ENCODE measurements at places on chromosomes 7 and 10. TPM values are rescaled to one million over a fixed set of nuclear protein-coding genes. Genes with fewer than 3 reads are reported as not detected.

Gene RAB11FIP2
- total RNA-seq: 13.4 TPM

Gene MYL7
- total RNA-seq: 17,339 TPM

DNA sequence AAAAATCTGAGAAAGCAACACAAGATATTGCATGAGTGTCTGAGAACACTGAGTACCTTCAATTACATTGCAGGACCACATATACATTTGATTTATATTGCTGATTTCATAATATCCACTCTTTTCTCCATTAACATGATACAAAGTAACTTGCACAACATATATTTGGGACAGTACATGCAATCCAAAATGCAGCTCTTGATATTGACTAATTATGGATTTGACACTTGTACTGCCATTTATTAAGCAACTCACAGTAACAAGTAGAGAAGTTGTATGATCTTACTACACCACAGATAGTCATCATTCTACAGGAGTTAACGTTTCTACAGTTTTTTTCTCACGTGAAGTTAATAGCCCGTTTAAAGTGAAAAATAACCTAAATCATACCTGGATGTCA is 46.7 kb downstream of the USP6NL start:
- no peak for DNase-seq
- H3K27ac ChIP-seq: no peak overlapping the region
- H3K27me3 ChIP-seq: no peaks in the 10 kb centered on the region
- H3K4me3 ChIP-seq: no peak overlapping the region

Gene CYP2C19
- not detected for total RNA-seq

Gene OGA
- 50.9 TPM for total RNA-seq

Gene C10orf53
- total RNA-seq: not detected
